Activated T-cell treated with anti-CD3 and anti-CD28 coated beads, Interleukin-2, amount 50 U/mL, for 72 hours (primary cell): ENCODE measurements at places on chromosomes 7 and 10. TPM values are rescaled to one million over a fixed set of nuclear protein-coding genes. Genes with fewer than 3 reads are reported as not detected.

DNA sequence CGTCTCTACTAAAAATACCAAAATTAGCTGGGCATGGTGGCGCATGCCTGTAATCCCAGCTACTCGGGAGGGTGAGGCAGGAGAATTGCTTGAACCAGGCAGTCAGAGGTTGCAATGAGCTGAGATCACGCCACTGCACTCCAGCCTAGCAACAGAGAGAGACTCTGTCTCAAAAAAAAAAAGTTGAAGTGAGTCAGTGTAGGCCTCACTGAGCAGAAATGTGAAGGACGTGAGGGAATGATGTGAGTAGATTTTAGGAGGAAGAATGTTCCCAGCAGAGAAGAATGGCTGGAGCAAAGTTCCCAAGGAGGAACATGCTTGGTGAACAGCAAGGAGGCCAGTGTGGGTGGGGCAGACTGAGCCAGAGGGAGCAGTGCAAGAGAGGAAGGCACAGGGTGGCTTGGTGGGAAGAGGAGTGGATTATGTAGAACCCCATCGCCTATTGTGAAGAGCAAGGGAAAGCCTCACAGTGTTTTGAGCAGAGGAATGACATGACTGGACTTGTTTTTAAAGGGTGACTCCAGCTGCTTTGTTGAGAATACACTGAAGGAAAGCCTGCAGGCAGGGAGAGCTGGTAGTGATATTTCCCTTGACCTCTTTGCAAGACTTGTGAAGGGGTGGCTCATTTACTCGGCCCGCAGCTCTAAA lies 708.7 kb downstream of the SUGCT start:
- DNase-seq: no peak
- no peak overlapping the region for H3K4me3 ChIP-seq
- H3K27ac ChIP-seq: no peak overlapping the region
- H3K36me3 ChIP-seq: peaks cover 2% of the 10 kb centered on the region
- no peaks in the 10 kb centered on the region for H3K27me3 ChIP-seq

The CADPS2 gene
- not detected for total RNA-seq

The OR9A2 gene
- total RNA-seq: 0.32 TPM

DNA sequence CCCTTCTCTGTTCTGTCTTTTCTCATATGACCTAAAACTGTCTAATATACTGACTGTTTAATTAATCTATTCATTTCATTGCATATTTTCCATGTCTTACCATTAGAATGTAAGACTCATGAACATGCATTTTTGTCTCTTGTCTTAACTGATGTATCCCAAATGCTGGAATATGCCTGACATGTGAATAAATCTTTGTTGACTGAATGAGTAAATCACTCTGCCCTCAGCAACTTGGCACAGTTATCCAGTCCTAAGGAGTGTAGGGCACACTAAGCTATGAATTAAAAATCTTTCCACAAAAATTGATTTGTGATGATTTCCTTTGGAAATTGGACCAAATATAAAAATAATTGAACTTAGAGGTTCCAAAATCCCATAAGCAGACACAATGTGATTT lies 111.3 kb downstream of the ETV1 start:
- H3K36me3 ChIP-seq: no peaks in the 10 kb centered on the region
- H3K4me3 ChIP-seq: no peak overlapping the region
- no peak for DNase-seq

- no peaks in the 10 kb centered on the region for H3K4me1 ChIP-seq
- no peaks in the 10 kb centered on the region for H3K36me3 ChIP-seq
- H3K27me3 ChIP-seq: peaks cover 6% of the 10 kb centered on the region
- H3K27ac ChIP-seq: no peak overlapping the region
- H3K4me3 ChIP-seq: no peak overlapping the region
Measured at GRCh38 chr10:125035588-125036295, 93.8 kb downstream of the ZRANB1 start.

- no peak overlapping the region for H3K4me3 ChIP-seq
- no peak for DNase-seq
- H3K27ac ChIP-seq: no peak overlapping the region
Measured at GRCh38 chr10:98556061-98556460, 109.3 kb upstream of the HPS1 start.

The C10orf67 gene
- total RNA-seq: 0.84 TPM

The SYNPO2L gene
- not detected for total RNA-seq

DNA sequence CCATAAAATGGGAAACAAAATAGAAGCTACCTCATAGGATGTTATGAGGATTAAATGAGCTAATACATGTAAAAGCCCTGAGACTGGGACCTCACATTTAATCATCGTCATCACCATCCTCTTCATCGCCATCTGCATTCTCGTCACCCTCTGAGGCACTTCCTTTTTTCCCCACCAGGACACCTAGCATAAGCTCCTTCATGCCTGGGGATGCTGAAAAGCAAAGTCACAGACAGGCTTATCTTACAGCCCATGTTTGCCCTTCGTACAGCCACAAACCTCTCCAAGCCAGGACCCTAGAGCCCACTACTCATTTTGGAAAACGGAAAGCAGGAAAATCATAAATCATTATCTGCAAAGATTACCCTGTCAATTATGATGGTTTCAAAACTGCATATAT lies 249.6 kb downstream of the GPAM start:
- no peak overlapping the region for H3K4me3 ChIP-seq
- no peak for DNase-seq
- no peaks in the 10 kb centered on the region for H3K4me1 ChIP-seq
- H3K27me3 ChIP-seq: no peaks in the 10 kb centered on the region

The SGCE gene
- total RNA-seq: 1.6 TPM

DNA sequence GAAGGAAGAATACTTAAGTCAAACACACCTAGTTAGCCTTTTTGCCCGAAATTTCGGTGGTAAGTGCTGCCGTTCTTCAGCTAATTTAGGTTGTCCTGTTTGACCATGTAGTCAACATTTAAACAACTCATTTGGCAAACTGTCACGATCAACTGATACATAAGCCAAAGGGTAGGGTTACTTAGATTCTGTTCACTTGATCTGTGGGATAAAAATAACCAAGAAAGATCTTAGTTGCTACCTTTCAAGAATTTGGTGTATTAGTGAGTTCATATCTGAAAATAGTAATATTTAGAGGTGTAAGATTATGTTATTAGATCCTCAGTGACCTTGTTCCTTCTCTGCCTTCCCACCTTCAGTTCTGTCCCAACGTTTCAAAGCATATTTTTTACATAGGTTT lies 2.0 kb downstream of the TNKS2 start:
- H3K27me3 ChIP-seq: no peaks in the 10 kb centered on the region
- peaks cover 33% of the 10 kb centered on the region for H3K36me3 ChIP-seq
- no peak for DNase-seq
- peak overlapping the region; percentile 98 for H3K4me3 ChIP-seq
- H3K4me1 ChIP-seq: peaks cover 70% of the 10 kb centered on the region

The PNLIPRP3 gene
- total RNA-seq: not detected

DNA sequence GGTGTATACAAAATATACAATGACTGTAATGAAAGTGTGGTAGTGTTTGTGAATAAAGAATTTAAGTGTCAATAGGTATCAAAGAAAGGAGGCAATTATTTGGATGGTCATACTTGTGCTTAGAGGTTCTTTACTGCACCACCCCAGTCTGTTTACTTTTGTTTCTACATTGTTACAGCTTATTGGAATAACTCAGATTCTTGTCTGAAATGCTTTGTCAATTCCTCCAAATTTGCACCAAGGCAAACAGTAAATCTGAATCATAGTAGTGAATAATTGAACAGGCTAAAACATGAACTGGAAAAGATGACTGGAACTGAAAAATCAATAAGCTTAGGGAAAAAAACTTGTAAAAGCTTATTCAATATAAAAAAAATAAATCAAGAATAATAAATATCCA lies 319.2 kb downstream of the EXOC4 start:
- H3K36me3 ChIP-seq: no peaks in the 10 kb centered on the region
- H3K27ac ChIP-seq: peak overlapping the region; percentile 73
- no peaks in the 10 kb centered on the region for H3K27me3 ChIP-seq
- H3K4me1 ChIP-seq: no peaks in the 10 kb centered on the region

The NXPH1 gene
- total RNA-seq: not detected

GRCh38 chr7:24521917-24522623 lies 51.2 kb upstream of the PALS2 start:
- H3K27ac ChIP-seq: no peak overlapping the region
- no peak for DNase-seq
- H3K27me3 ChIP-seq: peaks cover 36% of the 10 kb centered on the region

The PLAU gene
- 0.43 TPM for total RNA-seq

DNA sequence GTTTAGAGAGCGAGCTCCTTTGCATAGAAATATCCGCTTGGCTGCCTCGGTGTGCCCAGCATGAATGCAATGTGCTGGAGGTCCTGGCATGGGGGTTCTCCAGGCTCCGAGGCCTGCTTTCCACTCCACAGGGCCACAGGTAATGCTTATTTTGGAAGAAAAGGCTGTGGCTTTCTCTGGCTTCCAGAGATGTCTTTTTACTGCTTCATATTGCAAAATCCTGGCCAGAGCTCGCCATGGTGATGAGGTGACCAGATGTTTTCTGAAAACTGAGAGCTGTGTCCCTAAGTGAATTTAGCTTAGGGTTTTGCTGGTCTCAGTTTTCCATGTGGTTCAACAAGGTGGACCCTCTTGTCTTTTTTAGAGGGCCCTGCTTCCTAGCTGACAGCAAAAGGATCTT lies 65.2 kb downstream of the BMPER start:
- no peaks in the 10 kb centered on the region for H3K36me3 ChIP-seq
- H3K27me3 ChIP-seq: no peaks in the 10 kb centered on the region
- no peaks in the 10 kb centered on the region for H3K4me1 ChIP-seq
- DNase-seq: no peak
- H3K4me3 ChIP-seq: no peak overlapping the region
- no peak overlapping the region for H3K27ac ChIP-seq

- no peak for DNase-seq
- H3K36me3 ChIP-seq: peaks cover 2% of the 10 kb centered on the region
- no peaks in the 10 kb centered on the region for H3K4me1 ChIP-seq
- H3K27me3 ChIP-seq: peaks cover 5% of the 10 kb centered on the region
- H3K27ac ChIP-seq: no peak overlapping the region
- no peak overlapping the region for H3K4me3 ChIP-seq
Measured at GRCh38 chr7:154906201-154906600, 96.7 kb downstream of the PAXIP1 start.

- no peak overlapping the region for H3K27ac ChIP-seq
- H3K4me1 ChIP-seq: no peaks in the 10 kb centered on the region
- no peaks in the 10 kb centered on the region for H3K36me3 ChIP-seq
- H3K4me3 ChIP-seq: no peak overlapping the region
- DNase-seq: no peak
Measured at GRCh38 chr10:118506671-118507590, 88.5 kb downstream of the PRLHR start.

GRCh38 chr10:83184641-83185040 lies 954.7 kb upstream of the GHITM start:
- no peak overlapping the region for H3K4me3 ChIP-seq
- no peaks in the 10 kb centered on the region for H3K4me1 ChIP-seq
- H3K27ac ChIP-seq: no peak overlapping the region

The PSPH gene
- total RNA-seq: 30.0 TPM

GRCh38 chr7:8015100-8015745 lies 46.6 kb downstream of the GLCCI1 start:
- H3K36me3 ChIP-seq: no peaks in the 10 kb centered on the region
- peak overlapping the region; percentile 81 for H3K27ac ChIP-seq
- peak overlapping the region; percentile 27 for H3K4me3 ChIP-seq
- no peak for DNase-seq
- H3K4me1 ChIP-seq: peaks cover 24% of the 10 kb centered on the region

GRCh38 chr7:105766421-105767073 lies 109.9 kb downstream of the ATXN7L1 start:
- H3K4me1 ChIP-seq: peaks cover 44% of the 10 kb centered on the region
- H3K27me3 ChIP-seq: peaks cover 2% of the 10 kb centered on the region
- DNase-seq: peak; percentile 31
- H3K27ac ChIP-seq: no peak overlapping the region

The CFAP69 gene
- 1.1 TPM for total RNA-seq

DNA sequence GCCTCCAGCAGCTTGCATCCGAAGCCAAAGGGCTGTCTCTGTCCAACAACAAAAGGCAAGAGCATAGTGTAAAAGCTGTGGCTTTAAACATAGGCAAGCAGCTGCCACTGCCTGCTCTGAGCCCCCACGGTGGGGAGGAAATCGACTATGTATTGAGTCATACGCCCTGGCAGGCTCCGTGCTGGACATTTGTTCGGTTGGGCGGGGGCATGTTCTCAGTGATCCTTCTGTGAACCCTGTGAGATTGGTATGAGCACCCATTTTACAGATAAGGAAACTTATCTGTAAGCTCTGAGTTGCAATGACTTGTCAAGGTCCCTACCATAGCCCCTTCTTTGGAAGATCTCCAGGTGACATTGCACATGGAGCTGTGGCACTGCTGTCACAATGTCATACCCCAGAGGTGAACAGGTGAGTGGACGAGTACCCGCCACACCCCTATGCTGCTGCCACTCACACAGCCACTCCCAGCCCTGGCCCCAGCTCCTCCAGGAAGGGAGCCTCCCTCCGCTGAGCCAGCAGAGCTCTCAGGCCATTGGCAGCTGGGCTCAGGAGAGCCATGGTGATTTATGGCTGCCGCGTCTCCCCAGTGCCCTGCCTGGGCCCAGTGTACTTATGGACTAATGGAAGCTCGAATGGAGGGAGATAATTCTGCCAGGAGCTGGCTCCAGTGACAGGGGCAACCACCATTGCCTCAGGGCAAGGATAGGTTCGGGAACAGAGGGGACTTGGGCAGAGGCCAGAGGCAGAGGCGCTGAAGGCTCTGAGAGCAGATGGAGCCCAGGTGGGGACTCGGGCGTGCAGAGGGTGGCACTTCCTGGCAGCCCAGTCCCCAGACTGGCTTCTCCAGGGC lies 43.7 kb downstream of the UNC5B start:
- no peaks in the 10 kb centered on the region for H3K4me1 ChIP-seq
- no peaks in the 10 kb centered on the region for H3K27me3 ChIP-seq
- no peak for DNase-seq
- H3K27ac ChIP-seq: no peak overlapping the region

The SORBS1 gene
- total RNA-seq: 2.4 TPM

- H3K27ac ChIP-seq: no peak overlapping the region
- no peak overlapping the region for H3K4me3 ChIP-seq
- no peaks in the 10 kb centered on the region for H3K4me1 ChIP-seq
Measured at GRCh38 chr7:141097430-141097829, 23.6 kb downstream of the TMEM178B start.

GRCh38 chr10:129877773-129878371 lies 86.2 kb downstream of the EBF3 start:
- DNase-seq: peak; percentile 48
- no peak overlapping the region for H3K4me3 ChIP-seq
- no peaks in the 10 kb centered on the region for H3K36me3 ChIP-seq
- no peaks in the 10 kb centered on the region for H3K27me3 ChIP-seq

- H3K4me1 ChIP-seq: peaks cover 52% of the 10 kb centered on the region
- H3K27ac ChIP-seq: peak overlapping the region; percentile 82
- no peaks in the 10 kb centered on the region for H3K27me3 ChIP-seq
- peak; percentile 7 for DNase-seq
Measured at GRCh38 chr7:92246360-92247101, 757 bp downstream of the ANKIB1 start.

The HTR5A gene
- total RNA-seq: not detected
